ENCODE measurements at places on chromosomes 12 and 14.

DNA sequence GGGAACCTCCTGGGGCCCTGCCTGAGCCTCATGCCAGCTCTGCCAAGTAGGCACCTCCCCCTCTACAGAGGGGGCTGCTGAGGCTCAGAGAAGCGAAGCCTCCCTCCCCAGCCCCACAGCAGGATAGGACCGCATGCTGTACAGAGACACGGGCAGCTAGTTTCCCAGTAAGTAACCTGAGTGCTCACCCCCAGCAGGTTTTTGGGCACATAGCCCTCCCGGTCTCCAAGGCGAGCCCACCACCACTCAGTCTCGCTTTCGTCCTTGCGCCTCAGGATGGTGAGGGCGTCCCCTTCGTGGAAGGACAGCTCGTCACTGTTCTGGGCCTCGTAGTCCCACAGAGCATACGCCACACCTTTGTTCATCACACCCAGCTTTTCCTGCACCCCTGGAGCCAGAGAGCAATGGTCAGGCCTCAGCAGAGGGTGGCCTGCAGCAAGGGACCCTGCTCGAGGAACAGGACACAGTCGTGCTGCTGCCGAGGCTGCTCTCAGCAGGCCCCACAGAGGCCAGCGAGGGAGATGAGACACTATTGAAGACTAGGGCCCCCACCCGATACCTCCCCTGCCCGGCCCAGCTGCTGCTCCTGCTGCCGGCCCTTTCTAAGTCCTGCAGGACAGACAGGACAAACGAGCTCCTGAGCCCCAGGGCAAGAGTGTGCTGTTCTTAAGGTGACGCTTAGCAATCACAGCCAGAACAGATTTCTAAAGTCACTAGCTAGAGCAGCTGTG is 20.4 kb downstream of the ZFYVE21 start:
- DNase-seq, result no peak

DNA sequence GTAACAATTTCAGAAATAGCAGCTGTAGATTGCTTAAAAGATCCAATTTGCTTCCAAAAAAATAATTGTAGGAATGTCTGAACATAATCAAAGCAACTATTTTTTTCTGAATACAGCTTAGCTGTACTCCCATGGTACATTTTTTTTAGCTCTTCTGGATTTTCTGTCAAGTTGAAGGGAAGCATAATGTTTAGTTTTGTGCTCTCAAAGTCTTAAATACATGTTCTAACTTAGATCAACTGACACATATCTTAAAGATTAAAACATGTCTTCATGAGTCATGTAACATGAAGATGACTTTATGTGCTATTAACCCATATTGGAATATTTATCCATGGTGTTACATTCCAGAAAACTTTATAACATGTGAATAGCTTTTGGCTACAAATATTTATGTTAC is 255.7 kb downstream of the BTG1 start:
- DNase-seq, result no peak

DNA sequence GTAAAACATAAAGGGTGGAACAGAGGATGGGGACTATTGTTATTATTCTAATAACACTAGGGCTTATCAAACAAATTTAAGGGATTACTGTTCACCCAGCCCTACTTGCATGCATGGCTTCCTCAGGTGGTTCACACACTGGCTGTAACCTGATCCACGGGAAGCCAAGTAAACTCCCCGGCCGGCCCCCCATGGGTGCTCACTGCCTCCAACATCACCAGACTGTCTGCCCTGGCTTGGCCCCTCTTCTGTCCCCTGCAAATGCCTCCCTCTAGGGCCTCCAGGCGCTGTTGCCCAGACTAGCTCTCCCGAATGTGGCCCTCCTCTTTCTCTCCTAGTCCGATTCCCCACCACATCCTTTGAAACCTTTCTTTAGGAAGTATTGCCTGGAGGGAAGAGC is 18.6 kb downstream of the FAIM2 start:
- no peak for DNase-seq

- no peak for DNase-seq
Observed at GRCh38 chr12:33439587-33440011, at the start of gene SYT10. Gene SYT10, minus strand, starts transcription at chr12:33439819. Its CDS starts 297 bp downstream, at chr12:33439522.

DNA sequence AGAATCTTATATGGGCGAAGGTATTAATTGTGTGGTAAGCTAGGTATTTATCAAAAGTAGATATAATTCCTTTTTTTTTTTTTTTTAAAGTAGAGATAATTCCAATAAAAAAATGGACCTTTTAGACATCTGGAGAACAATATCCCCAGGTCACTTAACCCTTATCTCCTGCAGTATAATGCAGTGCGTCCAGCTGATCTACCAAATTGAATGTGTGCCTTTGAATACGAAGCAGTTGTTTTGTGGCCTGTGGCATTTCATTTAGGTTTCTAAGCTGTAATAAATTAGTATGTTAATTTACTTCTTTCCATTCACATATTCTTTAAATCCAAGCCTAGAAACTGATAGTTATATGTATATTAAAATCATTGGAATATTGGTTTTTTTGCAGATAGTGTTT is 3.1 kb downstream of the FUT8 start:
- DNase-seq, result no peak

- DNase-seq, result peak; percentile 19
Observed at GRCh38 chr14:106442857-106443256, 916.5 kb downstream of the TMEM121 start.

DNA sequence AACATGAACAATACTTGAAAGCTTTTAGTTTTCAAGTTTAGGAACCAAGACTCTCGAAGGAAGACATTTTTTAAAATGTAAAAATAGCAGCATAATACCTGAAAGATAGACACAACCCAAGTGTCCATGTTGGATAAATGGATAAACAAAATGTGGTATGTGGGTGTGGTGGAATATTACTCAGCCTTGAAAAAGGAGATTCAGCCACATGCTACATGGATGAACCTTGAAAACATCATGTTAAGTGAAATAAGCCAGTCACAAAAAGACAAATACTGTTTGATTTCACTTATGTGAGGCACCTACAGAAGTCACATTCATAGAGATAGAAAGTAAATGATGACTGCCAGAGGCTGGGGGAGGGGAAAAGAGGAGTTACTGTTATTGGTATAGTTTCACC is 228.7 kb downstream of the FBXL14 start:
- DNase-seq, result no peak

DNA sequence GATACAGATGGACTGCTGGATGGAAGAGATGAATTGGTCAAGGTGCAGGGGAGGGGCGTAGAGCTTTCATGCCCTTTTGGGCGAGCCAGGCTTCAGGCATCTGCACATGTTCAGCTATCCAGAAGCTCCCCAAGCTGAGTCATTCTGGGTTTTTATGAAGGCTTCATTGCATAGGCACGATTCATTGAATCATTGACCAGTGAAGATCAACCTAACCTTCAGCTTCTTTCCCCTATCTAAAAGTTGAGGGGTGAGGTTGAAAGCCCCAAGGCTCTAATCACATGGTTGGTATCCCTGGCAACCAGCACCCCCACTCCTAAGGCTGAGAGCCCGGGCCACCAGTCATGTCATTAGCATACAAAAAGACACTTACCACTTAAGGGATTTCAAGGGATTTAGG is 36.3 kb downstream of the RPS29 start:
- no peak for DNase-seq

- DNase-seq, result no peak
Observed at GRCh38 chr12:52615912-52616311, 2.4 kb downstream of the KRT73 start.

DNA sequence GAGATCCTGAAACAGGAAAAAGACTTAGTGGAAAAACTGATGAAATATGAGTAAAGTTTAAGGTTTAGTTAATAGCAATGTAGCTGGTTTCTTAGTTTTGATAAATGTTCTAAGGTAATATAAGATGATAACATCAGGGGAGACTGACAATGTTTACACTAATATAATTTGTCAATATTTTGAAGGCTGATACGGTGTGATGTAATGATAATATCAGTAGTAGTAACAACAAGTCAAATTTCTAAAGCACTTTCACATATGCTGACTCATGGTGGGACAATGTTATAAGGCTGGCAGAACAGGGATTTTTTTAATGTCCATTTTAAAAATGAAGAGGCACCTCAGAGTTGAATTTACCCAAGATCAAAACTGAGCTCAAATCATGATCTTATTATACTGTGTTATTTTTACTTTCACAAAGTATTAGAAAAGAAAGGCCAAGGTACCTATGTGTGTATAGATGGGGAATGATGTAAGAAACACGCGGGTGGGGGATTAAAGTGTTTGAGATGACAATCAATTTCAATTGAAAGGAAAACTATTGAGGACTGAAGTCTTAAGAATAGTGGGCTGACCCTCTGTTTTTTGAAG is 2.4 kb upstream of the FLRT2 start:
- no peak for DNase-seq

GRCh38 chr14:51653775-51654532 is 2.2 kb downstream of the FRMD6 start:
- no peak for DNase-seq

GRCh38 chr12:29889737-29890136 is 106.0 kb upstream of the TMTC1 start:
- no peak for DNase-seq

GRCh38 chr12:49990273-49990672 is 17.5 kb downstream of the AQP6 start:
- DNase-seq, result no peak

GRCh38 chr12:132117558-132117875 is 26.6 kb downstream of the DDX51 start:
- no peak for DNase-seq

DNA sequence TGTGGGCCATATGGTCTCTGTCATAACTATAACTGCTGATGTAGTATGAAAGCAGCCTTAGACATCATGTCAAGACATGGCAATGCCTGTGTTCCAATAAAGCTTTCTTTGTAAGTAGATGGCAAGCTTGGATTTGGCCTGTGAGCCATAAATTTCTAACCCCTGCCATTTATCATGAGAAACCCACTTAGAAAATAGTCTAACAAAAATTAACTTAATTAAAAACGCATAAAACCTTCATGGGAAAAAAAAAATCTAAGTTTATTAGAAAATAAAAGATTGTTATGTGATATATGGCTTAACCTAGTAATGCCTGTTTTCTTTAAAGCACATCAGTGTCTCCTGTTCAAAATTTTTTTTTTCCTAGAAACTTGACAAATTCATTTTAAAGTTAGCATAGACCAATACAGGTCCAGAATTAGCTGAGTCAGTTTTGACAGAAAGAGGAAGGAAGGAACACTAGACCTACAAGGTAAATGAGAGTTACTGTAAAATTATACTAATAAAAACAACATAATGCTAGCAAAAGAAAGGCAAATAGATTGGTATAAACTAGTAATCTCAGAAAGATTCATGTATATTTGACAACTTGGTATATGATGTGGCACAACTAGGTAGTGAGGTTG is 68.2 kb downstream of the USP15 start:
- DNase-seq, result no peak

- no peak for DNase-seq
Observed at GRCh38 chr12:32205731-32206130, 99.1 kb downstream of the BICD1 start.

- DNase-seq, result no peak
Observed at GRCh38 chr14:29928117-29928640, 532 bp upstream of the PRKD1 start.

- no peak for DNase-seq
Observed at GRCh38 chr12:65324056-65324455, 45.6 kb downstream of the MSRB3 start.

All from activated CD4-positive, alpha-beta T cell treated with anti-CD3 and anti-CD28 coated beads for 1 hour (primary cell).